ENCODE measurements at places on chromosomes 16 and 17.

GRCh38 chr17:36937959-36938565 is 787 bp downstream of the LHX1 start:
- no peak for DNase-seq

DNA sequence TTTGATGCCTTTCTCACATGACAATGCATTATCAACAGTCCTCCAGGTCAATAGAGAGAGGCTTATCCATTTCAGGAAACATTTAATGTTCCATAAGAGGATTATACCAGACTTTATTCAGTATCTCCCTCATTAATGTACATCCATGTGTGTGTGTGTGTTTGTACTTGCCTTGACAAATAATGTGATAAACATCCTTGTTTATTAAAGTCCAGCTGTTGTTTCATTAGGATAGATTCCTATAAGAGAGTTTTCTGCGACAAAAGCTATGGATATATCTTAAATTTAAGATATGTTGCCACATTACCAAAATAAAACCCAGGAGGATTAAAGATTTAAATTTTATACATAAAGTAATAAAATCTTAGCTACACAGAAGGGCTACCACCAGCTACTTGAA is 492.6 kb downstream of the TOX3 start:
- no peak for DNase-seq

- no peak for DNase-seq
These were observed 14.7 kb upstream of the ST6GALNAC1 start for GRCh38 chr17:76658242-76658662.

DNA sequence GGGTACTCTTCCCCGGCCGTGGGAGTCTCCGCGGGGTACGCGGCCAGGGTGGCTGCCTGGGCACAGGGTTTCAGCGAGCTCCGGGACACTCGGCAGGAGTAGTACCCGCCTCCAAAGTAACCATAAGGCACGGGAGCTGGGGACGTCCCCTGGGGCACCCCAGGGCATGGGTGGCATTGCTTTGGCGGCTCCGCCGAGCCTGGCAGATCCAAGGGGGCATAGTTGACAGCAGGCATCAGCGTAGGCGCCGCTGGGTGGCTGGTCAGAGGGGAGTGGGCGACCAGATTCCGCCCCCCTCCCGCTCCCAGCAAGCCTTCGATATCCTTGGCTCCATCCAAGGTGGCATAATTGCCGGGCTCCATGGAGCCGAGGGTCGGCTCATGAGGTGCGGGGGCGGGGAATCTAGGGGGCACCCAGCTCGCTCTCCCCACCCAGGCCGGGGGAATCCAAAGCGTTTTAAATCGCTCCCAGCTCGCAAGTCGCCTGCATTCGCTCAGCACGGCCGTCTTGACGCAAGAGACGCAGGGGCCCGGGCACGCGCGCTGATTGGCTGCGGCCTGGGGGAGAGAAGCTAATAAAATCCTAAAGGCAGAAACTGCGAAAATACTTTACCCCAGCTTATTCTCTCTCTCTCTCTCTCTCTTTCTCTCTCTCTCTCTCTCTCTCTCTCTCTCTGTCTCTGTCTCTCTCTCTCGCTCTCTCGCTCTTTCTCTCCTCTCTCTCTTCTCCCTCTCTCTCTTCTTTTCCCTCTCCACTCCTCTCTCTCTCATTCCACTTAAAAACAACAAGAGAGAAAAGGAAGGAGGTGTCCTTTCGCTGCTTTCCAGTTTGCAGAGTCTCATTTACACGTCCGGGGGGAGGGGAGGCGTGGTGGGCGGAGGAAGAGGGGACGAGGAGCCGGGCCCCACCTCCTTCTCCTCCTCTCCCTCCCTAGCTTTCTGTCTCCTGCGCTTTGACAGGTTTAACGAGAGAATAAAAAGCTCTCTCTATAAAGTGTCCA is at the start of gene HOXB13:
HOXB13 (minus strand) TSS at position 519 of the 1,000 bp plus-strand sequence; CDS start at position 362, 157 bp downstream.
- no peak for DNase-seq

All from C1 segment of cervical spinal cord (tissue), 14 donors.